ENCODE measurements at places on chromosomes 2 and 18. TPM values are rescaled to one million over a fixed set of nuclear protein-coding genes. Genes with fewer than 3 reads are reported as not detected.

The ADCYAP1 gene
- total RNA-seq: 7.6 TPM

The SERPINB3 gene
- not detected for total RNA-seq

DNA sequence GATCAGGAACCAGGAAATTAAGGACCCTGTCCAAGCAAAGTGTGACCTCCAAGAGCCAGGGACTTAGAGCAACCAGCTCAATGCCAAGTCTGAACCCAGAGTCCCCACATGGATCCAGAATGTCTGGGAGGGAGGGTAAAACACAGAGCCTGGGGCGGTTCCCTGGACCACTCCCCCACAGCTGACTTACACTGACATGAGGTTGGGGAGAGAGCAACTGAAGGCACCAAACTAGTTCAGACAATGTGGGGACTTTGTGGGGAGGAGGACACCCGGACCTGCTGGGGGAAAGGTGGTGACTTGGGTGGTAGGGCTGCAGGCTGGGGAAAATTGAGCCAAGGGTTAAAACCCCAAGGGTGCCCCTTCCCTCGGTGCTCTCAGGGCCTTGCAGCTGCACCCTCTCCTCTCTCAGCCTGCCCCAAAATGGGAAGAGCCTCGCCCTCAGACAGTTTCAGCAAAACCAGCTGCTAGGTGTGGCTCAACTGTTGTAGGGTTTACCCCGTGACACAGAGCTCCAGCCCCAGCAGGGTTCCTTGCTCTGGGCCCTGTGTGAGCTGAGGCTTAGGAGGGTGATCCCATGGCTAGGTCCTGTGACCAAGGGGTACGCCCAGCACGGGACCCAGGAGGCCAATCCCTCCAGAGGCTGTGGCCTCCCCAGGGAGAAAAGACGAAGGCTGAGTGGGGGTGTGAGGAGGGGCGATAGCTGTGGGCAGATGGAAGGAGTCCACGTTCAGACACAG is 28.6 kb downstream of the MARCO start:
- DNase-seq: no peak

DNA sequence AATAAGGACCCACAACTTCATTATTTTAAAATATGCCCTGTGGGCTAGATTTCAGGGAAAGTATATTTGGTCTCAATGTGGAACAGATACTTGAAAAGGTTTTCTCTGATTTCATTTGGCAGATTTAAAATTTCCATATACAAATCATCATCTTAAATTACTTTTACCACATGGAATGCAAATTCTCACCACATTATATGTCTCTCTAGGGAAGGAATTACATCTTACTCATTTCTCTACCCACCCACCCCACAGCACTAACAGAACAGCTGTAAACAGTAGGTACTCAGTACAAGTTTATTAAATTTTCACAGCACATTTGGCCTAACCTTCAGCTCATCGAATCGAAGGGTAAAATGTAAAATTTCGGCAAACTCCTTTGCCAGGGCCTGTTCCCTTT is 104.0 kb downstream of the CYRIA start:
- DNase-seq: no peak

DNA sequence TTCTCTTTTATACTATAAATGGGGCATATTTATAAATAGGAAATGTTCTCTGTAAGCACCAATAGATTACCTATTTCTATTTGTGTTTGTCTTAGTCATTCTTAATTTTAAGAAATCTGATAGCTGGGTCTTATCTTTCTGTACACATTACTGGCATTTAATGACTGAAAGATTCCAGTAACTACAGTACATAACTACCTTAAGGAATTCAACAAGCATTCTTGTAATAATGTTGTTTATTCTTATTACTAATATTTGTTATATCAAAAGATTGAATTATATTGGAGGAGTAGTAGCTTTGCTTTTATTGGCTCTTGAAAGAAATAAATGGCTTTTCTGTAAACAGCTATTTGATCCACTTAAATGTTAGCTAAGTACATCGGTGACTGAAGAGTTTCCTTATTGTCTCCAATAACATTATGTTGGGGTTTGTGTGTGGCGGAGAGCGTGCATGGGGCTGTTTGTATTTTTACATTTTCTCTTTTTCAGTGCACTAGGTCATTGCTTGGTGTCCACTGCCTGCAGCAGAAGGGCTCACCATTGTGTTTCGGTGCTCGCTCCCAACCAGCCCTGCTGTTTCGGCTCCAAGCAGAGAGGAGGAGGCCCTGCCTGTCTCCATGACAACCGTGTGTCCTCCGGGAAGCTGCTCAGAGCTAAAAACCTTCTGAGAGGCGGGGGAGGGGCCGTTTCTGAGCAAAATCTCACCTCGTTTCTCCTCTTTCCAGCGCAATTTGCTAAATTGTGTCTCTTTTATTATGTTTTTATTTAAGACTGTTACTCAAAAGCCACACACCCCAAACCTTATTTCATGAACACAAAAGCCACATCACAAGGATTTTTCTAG is 112.5 kb upstream of the SLC38A11 start:
- DNase-seq: peak; percentile 46

DNA sequence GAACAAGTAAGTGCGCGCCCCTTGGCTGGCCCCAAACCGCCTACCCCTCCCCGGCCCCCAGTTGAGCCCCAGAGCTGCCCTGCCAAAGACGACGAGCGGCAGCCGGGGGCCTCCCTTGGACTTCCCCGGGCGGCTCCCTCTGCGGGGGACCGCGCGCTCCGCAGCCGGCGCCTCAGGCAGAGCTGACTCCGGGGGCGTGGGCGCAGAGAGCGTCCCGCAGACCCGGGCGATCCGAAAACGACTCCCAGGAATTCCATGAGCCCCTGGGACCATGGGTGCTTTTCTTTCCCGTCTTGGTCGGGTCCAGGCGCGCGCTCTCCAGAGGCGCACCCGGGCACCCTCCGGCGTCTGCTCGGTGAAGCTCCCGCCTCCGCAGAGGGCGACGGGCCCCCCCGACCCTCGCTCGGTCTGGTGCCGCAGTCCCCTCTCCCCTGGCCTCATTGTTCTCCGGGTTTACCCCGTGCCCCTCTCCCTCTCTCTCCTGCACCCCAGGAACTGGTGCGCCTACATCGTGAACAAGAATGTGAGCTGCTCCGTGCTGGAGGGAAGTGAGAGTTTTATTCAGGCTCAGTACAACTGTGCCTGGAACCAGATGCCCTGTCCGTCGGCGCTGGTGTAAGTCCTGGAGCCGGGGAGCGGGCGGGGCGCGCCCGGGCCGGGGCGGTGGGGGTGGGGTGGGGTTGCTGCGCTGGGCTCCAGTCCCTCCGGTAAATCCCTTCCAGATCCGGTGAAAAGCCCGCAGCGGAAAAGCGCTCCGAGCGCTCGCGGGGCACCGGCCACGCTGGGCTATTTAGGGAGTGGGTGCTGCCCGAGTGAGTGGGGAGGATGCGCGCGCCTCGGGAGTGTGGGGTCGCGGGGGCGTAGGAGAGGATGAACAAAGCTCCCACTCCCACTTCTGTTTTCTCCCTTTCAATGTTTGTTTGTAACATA is 776 bp downstream of the EMILIN2 start:
- no peak for DNase-seq

- no peak for DNase-seq
Measured at GRCh38 chr2:23137166-23137565, 247.8 kb upstream of the KLHL29 start.

GRCh38 chr18:23556145-23556780 is 30.0 kb downstream of the NPC1 start:
- DNase-seq: no peak

Measured in dorsolateral prefrontal cortex (tissue), 122 donors.